ENCODE measurements at places on chromosomes 5 and 9. TPM values are rescaled to one million over a fixed set of nuclear protein-coding genes. Genes with fewer than 3 reads are reported as not detected.

The HAPLN1 gene
- total RNA-seq: not detected

DNA sequence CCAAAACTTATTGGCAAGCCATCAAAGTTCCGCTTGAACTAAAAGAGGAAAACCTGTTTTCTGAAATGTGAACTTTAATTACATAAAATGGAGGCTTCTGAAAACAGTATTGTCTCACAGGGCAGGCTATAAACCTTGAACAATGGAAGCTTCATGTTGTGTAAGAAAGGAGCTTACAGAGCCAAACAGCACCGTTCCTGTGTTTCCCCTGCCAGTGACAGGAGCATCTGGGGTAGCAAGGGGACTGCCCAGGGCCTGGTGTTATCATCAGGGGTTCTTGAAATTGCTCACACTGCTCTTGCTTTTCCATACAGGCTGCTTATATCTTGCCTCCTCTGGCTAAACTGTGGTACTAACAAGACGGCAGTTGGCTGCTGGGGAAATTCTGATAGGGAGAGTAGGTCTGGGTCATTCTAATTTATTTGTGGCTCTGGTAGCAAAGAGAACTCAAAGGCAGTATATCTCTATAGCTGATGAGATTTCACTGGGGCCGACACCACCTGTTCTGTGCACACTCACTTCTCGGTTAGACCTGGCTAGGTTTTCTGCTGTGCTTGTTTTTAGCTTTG, 40.4 kb downstream of the BASP1 start:
- DNase-seq: no peak

The PAPPA gene
- total RNA-seq: 35.3 TPM

DNA sequence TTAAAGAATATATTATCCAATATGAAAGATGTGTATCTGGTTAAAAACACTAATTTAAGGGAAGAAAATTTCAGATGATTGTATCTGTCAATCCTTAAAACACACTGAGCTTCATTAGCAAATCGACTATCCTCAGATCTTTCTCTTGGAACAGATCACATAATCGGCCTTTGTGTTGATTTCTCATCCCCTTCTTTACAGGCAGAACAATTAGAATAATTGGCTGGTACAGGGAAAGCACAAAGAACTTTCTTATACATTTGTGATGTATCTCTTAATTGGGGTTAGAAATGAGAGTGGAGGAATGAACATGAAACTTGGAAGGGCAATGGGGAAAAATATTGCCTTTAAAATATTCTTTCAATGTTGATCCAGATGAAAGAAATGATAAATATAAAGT, 662.1 kb downstream of the TLE4 start:
- DNase-seq: no peak

- no peak for DNase-seq
Observed at GRCh38 chr9:134983074-134983473, 65.4 kb upstream of the FCN1 start.

DNA sequence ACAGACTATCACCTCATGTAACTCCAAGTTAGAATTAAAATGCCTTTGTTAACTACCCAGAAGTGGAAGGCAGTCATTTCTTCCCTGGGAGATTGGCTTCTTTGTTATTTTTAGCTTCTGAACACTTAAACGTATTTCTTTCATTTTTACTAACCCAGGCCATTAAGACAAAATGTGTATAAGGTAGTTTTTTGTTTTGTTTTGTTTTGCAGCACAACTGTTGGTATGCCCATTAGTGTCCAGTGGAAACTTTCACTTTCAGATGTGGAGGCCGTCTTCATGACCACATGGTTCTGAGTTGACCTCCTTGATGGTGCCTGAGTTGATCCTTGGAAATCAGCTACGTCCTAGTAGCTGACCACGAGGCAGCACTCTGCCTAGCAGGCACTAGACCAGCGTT, 264.6 kb upstream of the ZNF608 start:
- DNase-seq: no peak

- no peak for DNase-seq
Observed at GRCh38 chr9:94014066-94014654, 59.0 kb upstream of the BARX1 start.

DNA sequence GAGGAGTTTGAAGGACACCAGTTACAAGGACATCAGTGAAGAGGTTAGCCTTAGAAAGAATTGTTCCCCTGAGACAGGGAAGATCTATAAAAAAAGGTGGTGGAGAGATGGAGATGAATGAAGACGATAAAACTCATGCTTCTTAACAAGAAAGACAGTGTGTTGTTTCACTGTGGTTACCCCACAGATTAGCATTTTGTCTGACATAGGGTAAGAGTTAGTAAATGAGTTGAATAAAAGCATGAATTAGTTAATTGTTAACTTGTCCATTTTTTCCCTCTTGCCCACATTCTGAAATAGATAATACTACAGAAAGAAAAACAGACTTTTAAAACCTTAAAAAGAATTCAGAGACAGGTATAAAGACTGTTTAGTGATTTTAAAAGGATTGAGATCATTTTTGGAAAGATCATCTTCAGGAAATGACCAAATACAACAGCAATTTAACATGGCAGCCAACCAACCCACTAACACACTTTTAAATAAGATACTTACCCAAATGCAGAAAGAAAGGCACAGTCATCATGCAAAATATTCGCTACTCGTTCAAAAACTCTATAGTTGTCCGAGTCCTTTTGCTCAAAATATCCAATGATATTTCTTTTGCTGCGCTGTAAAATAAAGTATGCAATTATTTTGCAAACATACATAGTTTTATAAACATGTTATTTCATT, 78.5 kb downstream of the ERP44 start:
- no peak for DNase-seq

The PCDHA13 gene
- 1.2 TPM for total RNA-seq

GRCh38 chr9:107018861-107019545, 156.0 kb downstream of the ZNF462 start:
- no peak for DNase-seq

The C9 gene
- not detected for total RNA-seq

The GABRG2 gene
- total RNA-seq: not detected

DNA sequence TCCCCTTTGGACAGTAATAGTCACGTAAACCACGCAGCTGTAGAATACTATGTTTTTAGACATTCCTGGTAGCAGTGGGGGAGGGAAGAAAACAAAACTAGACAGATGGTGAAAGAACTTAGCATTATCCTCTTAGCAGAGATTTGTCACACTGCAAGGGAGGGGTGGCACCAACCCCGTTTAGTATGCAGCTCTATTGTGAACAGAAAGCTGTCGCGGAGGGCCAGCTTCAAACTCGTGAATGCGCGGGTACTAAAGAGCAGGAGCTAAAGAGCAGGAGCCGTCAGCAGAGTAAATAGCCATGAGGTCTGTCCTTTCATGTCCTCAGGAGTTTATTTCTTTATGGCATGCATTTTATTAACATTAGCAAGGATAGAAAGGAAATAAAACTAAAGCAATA, 141.9 kb upstream of the SLC12A2 start:
- DNase-seq: no peak

DNA sequence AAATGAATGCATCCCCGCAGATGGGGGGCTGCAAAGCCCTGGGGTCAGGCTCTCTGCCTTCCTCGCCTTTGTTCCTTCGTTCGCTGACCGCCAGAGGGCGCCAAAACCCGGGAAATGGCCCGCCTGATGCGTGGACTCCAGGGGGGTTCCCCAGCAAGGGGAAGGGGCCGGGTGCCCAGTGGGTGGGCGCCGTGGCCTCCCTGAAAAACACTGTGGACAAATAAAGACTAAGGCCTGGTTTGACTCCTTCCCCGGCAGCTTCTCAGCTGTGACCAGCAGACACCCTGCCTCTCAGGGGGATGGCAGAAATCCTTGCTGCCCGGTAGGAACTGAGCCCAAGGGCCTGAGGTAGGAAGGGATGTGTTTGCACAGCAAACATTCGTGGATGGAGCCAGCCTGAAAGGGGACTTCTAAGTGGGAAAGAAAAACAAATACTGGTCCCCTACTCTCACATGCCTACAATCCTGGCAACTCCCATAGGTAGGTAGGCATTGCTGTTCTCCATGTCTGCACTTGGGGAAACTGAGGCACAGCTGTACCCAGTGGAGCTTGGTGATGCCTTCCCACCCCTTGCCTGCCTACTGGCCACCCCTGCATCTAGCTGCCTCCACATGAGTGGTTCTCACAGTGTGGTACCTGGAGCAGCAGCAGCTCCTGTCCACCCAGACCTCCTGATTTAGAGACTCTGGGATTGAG, 57.7 kb downstream of the DUSP1 start:
- DNase-seq: peak; percentile 72

The PCDHA12 gene
- 1.3 TPM for total RNA-seq

- DNase-seq: no peak
Observed at GRCh38 chr5:153565822-153566221, 75.4 kb downstream of the GRIA1 start.

GRCh38 chr9:129579294-129579693, 41.6 kb downstream of the C9orf50 start:
- DNase-seq: no peak

- DNase-seq: no peak
Observed at GRCh38 chr9:107266624-107267368, 16.3 kb upstream of the RAD23B start.

The HAVCR2 gene
- 13.7 TPM for total RNA-seq

- DNase-seq: no peak
Observed at GRCh38 chr5:180161420-180162303, 47.3 kb downstream of the RASGEF1C start.

GRCh38 chr5:74935752-74936091, 69.5 kb upstream of the FAM169A start:
- no peak for DNase-seq

DNA sequence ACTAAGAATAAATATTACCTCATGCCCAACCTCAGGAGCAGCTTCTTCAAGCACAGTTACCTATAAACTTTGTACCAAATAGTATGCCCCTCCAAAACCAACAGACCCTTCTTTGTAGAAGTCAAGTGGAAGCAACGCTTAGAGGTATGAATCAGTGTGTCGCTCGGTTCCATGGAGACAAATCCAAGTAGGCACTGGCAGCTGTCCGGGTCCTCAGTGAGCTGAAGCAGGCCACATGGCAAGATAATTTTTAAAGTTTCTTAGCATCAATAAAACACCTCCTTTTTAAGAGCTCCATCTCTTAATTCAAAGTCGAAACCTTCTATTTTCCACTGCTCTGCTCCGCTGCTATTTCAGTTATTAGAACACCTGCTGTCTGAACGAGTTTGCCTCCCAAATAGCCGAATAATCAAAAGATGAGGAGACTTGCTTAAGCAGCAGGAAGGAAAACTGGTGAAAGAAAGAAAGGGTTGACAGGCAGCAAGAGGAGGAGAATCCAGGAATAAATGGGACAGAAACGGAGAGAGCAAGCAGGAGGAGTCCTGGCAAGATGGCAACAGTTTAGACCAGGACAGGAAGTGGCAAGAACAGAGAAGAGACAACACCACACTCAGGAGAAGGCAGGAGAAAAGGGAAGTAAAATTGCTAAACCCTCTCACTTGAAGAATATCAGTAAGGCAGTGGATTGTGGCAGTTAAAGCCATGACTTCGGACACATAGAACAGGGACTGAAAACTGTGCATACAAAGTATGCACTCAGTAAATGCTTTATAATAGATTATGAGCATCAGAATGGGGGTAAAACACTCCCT, 65.0 kb downstream of the PPP2R2B start:
- no peak for DNase-seq

The OGN gene
- total RNA-seq: 114 TPM

DNA sequence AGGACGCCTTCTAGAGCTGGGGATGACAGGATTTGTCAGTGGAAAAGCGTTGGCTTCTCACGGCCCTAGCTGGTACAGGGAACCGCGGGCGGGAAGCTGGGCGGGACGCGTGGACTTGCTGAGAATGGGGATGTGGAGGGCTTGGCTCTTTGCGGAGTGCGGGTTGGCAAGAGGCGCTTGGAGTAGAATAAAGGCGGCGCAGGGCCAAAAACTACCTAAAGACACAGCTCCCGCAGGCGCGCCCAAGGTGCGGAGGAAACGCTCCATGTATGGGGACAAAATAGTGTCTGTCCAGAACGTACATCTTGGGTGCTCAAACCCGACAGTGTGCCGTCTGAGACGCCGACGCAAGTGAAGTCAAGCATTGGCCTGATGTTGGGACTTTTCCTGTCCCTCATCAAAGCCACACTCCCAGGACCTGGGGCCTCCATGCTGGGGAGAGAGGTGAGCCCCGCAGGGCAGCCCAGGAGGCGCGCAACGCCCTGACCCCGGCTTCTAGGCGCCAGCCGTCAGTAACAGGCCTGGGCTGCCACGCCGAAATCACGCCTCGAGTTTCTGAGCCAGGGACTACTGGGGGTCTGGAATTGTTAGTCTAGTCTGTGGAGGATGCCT, 1.6 kb upstream of the NKX2-5 start:
- DNase-seq: no peak

- no peak for DNase-seq
Observed at GRCh38 chr5:61286446-61287132, 45.5 kb upstream of the ZSWIM6 start.

GRCh38 chr5:124303366-124303765, 443.1 kb downstream of the ZNF608 start:
- DNase-seq: no peak

- no peak for DNase-seq
Observed at GRCh38 chr5:39526914-39527477, 102.2 kb upstream of the DAB2 start.

The FAM81B gene
- total RNA-seq: not detected

- DNase-seq: no peak
Observed at GRCh38 chr9:129910628-129911567, 75.6 kb downstream of the USP20 start.

DNA sequence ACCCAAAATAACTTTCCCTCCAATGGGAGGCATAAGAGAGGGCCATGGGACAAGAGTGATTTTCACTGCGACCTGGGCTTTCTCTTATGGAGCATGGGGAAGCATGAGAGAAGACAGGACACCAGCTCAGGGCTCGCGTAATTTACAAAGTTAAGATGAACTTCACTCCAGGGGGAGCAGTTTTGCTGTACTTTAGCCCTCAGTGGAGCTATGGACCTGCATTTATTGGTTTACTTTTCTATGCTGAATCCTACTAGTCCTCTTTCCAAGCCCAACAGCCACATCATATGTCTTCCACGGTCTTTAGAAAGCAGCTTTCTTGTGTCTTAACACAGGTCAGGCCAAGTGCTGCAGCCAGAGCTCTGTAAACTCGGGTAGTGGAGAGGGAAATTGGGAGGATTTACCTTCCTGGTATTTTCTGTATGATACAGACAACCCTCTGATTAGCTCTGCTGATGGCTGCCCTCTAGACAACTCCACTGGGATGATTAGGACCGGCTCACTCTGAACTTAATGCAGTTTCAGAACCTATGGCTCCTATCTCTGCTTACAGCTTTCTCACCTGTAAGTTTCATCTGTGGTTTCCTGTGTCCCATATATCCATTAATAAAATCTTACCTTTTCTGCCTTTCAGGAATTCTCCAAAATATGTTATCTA, 581.0 kb upstream of the RORB start:
- no peak for DNase-seq

DNA sequence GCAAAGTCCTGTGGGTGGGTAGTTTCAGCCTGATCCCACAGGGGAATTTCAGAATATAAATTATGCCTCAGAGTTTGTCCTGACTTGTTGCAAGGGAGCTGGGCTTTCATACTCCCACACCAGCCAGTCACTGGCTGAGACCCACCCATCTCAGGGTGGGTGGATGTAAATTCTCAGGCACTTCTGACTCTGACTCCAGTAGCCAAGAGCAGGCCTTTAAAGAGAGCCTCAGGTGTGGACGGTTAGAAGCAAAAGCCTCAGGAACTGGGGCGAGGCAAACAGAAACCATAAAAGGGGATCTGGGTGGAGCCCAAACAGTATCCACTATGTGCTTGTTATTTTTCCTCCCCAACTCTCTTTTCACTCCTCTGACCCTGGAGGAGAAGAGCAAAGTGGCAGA, 28.6 kb upstream of the FBXW11 start:
- no peak for DNase-seq

The ERGIC1 gene
- total RNA-seq: 98.8 TPM

All from omental fat pad (tissue), 4 donors.